ENCODE measurements at places on chromosomes 3 and 15.

- DNase-seq, result no peak
Measured at GRCh38 chr15:80153900-80154299, 1.1 kb downstream of the FAH start.

DNA sequence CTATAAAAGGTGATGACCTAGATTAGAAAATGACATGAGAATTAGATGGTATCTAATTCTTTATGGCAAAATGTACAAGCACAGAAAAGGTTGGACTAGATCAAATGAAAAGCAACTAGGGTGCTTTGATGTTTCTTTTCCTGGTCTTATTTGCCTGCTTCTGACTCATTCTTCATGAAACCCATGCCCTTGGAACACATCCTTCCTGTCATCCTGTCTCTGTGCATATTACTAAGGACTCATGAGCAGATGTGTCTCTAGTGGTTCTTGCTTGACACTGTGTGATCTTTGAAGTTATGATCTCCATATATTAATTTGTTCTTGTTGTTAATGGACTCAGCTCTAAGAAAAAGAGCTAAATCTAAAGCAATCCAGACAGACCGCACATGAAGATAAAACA is 314.0 kb downstream of the ERC2 start:
- DNase-seq, result no peak

GRCh38 chr3:16033889-16034687 is 140.4 kb upstream of the GALNT15 start:
- no peak for DNase-seq

- DNase-seq, result peak; percentile 89
Measured at GRCh38 chr3:112477891-112478290, 21.4 kb downstream of the BTLA start.

GRCh38 chr3:58520403-58521335 is 16.3 kb downstream of the ACOX2 start:
- DNase-seq, result peak; percentile 21

GRCh38 chr15:82165948-82166376 is 96.6 kb downstream of the EFL1 start:
- DNase-seq, result no peak

- no peak for DNase-seq
Measured at GRCh38 chr3:30581982-30582381, 24.4 kb upstream of the TGFBR2 start.

GRCh38 chr3:113533534-113533892 is 1.2 kb downstream of the SIDT1 start:
- no peak for DNase-seq

DNA sequence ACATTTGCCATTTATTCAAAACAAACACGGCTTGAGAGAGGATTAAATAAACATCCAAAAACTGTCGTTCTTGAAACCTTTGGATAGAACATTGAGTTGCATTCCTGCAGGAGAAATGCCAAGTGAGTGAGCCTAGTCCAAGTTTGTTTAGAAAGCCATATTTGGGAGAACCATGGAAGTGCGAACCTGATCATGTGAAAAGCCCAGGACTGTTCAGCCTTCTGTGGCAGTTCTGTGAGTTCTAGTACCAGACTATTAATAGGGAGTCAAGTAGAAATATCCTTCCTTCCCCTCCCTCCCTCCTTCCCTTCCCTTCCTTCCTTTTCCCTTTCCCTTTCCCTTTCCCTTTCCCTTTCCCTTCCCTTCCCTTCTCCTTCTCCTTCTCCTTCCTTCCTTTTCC is 470.4 kb downstream of the LPP start:
- no peak for DNase-seq
